ENCODE measurements at places on chromosomes 11 and 22.

GRCh38 chr22:39598017-39598965 lies 27.7 kb downstream of the CACNA1I start:
- DNase-seq, result peak; percentile 63

DNA sequence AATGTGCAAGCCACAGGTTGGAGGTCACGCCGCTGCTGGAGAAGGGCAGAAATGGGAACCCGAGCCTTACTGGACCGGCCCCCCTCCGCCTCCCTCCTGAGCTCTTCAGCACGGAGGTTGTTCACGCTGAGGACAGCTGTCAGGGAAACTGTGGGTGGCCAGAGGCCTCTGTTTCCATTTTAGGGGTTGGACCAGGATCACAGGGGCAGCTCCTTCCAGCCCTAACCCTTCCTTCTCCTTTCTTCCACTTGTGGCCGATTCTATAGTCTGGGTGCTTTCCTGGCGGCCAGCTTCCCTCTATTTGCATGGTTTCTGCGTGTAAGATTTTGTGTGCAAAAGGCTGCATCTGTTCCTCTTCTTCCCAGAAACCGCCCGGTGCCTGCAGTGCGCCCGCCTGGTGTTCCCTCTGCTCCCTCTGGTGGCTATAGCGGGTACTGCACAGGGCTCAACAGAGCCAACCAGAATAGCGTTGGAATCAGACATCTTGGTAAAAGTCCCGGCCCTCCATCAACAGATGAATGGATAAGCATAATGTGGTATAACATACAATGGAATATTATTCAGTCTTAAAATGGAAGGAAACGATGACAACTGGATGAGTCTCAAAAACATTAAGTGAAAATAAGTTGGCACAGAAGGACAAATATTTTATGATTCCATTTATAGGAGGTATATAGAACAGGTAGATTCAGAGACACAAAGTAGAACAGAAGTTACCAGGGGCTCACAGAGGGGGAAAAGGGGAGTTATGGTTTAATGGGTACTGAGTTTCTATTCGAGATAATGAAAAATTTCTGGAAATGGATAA lies 8.4 kb upstream of the SLC22A8 start:
- DNase-seq, result peak; percentile 70

GRCh38 chr11:121446752-121447156 lies 5.4 kb upstream of the SORL1 start:
- no peak for DNase-seq

DNA sequence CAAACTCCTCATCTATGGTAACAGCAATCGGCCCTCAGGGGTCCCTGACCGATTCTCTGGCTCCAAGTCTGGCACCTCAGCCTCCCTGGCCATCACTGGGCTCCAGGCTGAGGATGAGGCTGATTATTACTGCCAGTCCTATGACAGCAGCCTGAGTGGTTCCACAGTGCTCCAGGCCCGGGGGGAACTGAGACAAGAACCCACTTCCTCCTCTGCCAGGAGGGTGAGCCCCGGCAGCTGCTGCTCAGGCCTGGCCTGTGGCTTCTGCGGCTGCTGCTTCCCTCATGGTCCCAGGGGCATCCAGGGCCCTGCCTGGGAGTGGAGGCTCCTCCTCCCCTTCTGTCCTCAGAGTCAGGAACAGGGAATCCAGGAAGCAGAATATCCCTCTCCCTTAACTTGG lies 98.4 kb downstream of the ZNF280B start:
- DNase-seq, result no peak

GRCh38 chr11:71148716-71149115 lies 103.7 kb downstream of the SHANK2 start:
- no peak for DNase-seq

- DNase-seq, result no peak
Observed at GRCh38 chr22:29327089-29327764, 11.7 kb upstream of the RASL10A start.

- no peak for DNase-seq
Observed at GRCh38 chr11:101466352-101466751, 117.5 kb downstream of the TRPC6 start.

GRCh38 chr22:40753114-40753513 lies 66.0 kb downstream of the SLC25A17 start:
- no peak for DNase-seq

GRCh38 chr22:46162285-46162684 lies 12.0 kb downstream of the PPARA start:
- DNase-seq, result no peak

- peak; percentile 64 for DNase-seq
Observed at GRCh38 chr22:29470159-29470855, 9.7 kb upstream of the NEFH start.

DNA sequence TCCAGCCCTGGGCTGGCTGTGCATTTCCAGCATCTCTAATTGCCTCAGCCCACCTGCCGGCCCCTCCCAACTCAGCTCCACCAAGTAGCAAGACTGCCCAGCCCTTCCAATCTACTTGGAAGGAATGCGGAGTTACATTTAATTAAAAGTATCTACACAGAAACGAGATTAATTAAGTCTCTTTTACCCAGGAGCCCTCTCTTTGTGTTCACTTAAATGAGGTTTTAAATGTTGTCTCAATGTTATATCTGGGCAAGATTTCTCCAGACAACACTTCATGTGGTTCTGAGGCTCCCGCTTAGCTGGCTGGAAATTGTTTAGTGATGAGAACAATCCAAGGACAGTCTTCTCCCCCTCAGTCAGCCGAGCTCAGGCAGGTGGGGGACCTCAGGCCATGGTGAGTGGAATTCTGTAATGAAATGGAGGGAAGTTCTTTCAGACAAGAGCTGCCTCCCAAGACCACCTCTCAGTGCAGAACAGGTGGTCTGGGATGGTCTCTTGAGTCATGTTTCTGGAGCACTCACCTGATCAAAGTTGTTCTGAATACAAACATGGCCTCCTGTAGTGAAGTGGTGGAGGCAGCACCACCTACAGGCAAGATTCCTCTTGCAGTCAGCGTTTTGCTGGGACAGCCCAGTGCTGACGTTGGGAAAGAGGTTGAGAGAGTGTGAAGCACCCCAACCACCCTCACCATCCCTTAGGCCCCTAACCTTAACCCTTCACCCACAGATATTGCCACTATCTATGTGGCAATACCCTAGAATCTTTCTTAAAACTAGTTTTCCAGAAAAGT lies 371.6 kb downstream of the CADM1 start:
- DNase-seq, result peak; percentile 32

- no peak for DNase-seq
Observed at GRCh38 chr11:94271885-94272372, 32.5 kb upstream of the IZUMO1R start.

DNA sequence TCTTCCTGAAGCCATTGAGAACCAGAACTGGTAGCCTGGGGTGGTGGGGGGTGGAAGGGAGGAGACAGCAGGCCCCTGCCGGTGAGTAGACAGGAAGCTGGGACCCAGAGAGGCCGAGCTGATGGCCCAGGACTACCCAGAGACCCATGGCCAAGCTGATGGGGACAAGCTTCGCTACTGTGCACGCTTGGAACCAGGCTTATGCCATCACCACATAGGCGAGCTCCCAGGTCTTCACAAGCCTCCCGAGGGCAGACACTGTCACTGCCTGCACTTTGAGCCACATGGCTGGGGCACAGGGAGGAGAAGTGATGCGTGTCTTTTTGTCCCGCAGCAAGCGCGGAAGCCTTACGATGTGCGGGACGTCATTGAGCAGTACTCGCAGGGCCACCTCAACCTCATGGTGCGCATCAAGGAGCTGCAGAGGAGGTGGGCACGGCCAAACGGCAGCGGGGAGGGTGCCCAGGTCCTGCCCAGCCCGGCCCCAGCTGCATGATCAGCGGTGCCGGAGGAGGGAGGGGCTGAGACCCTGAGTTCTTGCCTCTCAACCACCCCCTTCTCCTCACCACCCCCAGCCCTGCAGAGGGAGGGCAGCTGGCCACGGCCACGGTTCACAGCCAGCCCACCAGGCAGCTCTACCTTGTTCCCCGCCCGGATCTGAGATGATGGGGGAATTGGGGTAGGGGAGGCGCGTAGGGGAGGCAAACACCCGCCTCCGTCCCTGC lies 76.0 kb upstream of the KCNQ1OT1 start:
- DNase-seq, result no peak

- no peak for DNase-seq
Observed at GRCh38 chr11:120909676-120910416, 114.1 kb upstream of the TBCEL start.

Data from GM12891 (cell line).